ENCODE measurements at places on chromosomes 11 and 22.

GRCh38 chr11:68928136-68928880 is 24.6 kb downstream of the IGHMBP2 start:
- no peak for DNase-seq

DNA sequence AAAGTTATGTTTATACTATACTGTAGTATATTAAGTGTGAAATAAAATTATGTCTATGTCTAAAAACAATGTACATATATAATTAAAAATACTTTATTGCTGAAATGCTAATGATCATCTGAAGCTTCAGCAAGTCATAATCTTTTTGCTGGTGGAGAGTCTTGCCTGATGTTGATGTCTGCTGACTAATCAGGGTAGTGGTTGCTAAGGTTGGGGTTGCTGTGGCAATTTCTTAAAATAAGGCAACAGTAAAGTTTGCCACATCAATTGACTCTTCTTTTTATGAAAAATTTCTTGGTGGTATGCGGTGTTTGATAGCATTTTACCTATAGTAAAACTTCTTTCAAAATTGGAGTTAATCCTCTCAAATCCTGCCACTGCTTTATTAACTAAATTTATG is 21.4 kb downstream of the INSC start:
- DNase-seq = no peak

- no peak for DNase-seq
Observed at GRCh38 chr11:72904016-72904415, 89.8 kb downstream of the ATG16L2 start.

DNA sequence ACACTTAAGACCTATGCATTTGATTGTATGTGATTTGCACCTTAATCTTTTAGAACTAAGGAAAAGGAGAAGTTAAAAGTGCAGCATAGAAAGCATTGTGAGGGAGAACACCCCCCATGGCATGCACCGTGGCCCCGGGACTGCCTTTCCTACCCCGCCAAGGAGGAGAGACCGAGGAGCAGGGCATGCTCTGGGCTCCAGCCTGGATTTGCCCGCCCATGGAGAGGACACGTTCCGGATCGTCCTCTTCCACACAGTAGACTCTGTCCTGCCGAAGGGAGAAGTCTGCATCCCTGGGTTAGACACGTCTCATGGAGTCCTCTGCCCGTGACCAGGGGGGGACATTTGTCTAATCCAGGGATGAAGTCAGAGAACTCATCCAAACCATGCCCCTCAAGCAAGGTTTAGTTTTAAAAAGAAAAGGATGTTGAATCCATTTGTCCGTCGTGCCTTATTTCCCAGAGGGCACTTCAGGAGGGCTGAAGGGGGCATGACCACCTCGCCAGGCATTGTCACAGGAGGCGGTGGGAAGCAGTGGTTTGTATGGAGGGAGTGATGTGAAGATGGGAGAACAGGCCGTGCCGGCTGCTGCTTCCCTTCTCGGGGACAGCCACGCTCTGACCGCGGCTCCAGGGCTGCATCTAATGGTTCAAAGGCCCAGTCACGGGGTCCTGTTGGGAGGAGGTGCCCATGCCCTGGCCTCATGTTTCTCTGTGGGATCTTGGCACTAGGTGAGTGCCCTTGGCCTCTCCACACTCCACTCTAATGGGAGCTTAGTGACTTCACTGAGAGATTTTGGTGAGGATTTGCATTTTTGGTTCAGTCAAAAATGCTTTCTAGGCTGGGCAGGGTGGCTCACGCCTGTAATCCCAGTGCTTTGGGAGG is 66.2 kb upstream of the GAL start:
- DNase-seq = no peak

DNA sequence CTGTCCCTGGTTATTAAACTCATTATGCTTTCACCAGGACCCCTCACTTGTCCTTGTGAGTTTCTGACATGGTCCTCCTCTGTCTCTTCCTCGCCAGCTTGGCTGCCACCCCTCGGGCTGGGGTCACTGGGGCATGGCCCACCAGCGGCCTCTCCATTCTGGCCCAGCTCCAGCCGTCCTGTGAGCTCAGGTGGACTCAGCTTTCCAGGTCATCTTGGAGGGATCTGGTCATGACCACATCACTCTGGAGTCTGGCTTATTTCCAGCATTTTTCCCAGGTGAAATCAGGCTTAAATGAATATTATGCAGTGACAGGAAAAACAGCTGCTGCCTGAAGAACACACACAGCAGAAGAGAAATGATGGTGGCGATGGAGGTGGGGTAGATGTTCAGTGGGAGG is 224.5 kb downstream of the ADAMTS15 start:
- no peak for DNase-seq

GRCh38 chr11:133173810-133174412 is 358.4 kb downstream of the OPCML start:
- DNase-seq = no peak

DNA sequence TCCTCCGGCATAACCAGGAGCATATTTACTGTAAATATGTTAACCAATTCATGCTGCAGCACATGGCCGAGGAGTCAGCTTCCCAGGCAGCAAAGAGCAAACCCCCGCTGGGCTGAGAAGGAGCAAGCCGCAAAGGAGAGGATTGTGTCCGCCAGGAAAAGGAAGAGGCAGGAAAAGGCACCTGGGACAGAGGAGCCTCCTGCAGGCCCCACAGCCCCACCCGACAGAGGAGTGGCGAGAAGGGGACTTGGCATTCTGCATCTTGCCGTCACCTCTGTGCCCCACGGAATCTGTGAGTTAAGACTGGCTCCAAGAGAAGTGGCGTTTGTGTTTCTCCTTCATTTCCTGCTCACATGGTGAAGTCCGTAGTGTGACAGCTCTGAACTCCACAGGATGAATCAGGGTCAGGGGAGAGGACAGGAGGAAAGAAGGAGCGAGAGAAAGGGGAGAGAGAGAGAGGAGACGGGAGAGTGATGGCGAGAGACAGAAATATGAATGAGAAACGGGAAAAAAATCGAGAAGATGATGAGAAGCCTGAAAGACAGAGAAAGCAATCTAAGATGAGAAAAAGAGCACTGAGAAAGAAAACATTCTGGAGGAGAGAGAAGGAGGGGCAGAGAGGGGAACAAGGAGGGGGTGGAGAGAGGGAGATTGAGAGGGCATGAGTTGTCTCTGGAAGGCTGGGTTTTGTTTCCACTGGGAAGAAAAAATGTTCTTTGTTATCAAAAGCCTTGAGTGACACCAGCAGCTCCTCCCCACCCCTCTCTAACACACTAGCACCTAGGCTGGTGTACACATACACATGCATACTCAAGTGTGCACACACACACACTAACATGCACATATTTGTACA is 489.6 kb downstream of the MN1 start:
- no peak for DNase-seq
